Iris pigment epithelial cell (primary cell): ENCODE measurements at places on chromosomes 11 and 22.

- DNase-seq: no peak
Measured at GRCh38 chr22:19492504-19493174, 12.9 kb downstream of the CDC45 start.

GRCh38 chr11:12694183-12694531, 19.9 kb downstream of the TEAD1 start:
- peak; percentile 59 for DNase-seq

- no peak for DNase-seq
Measured at GRCh38 chr11:120195601-120196320, 15.1 kb upstream of the OAF start.

- DNase-seq: peak; percentile 80
Measured at GRCh38 chr11:73308003-73308960, at the start of gene ARHGEF17. TSS of gene ARHGEF17 (plus strand) at chr11:73308276. CDS start at chr11:73308639, 363 bp downstream.

GRCh38 chr11:102312667-102313066, 4.6 kb upstream of the BIRC3 start:
- DNase-seq: peak; percentile 60

DNA sequence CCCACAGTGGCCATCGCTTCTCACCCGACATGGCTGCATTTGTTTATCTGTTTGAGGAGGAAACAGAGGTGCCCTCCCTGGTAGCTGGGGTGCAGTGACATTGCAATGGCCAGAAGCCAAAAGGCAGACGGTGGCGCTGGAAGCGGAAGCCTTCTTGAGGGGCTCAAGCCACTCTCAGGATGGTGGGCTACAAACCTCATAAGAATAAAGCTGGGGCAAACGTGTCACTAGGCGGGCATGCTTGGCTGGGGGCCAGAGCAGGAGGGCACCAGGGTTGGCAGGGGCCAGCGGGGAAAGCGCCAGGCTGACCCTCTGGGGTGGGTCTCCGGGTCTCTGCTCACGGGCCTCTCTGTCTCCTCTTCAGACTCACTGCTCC, 12.6 kb downstream of the TNNT3 start:
- no peak for DNase-seq

DNA sequence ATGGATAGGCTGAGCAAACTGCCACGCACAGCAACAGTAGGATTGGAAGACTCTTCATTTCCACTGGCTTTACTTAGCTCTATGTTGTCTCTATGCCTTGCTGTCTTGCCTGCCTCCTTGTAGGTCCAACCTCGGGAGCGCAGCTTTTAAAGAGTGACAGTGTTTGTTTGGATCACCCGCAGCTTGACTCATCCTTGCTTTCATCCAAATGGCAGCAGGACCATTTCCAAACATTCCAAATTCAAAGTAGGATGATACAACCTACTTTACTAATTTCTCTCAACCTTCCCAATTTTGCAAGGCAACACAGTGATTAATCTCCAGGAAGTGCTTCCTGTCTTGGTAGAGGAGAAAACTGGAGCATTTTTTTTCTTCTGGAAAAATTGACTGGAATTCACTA, at the start of gene MMP3:
TSS of gene MMP3 (minus strand) at position 121 of the 400 bp plus-strand sequence. CDS start at position 58, 63 bp downstream.
- DNase-seq: no peak

DNA sequence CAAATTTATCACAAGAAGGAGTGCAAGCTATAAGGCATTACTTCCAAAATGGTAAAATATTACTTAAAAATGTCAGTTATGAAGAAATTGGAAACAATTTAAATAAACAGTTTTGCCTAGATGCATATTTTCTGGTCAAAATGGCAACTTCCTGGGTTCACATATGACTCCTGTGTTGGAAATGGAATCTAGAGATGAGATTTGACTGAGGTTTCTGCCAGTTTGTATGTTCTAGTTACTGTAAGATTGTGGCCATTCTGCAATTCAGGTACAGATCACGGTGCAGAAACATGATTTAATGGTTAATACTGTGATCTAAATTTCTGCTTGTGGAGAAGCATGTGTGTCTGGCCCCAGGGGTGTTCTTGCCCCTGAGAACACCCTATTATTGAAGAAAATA, 3.4 kb upstream of the OR4C6 start:
- DNase-seq: no peak

DNA sequence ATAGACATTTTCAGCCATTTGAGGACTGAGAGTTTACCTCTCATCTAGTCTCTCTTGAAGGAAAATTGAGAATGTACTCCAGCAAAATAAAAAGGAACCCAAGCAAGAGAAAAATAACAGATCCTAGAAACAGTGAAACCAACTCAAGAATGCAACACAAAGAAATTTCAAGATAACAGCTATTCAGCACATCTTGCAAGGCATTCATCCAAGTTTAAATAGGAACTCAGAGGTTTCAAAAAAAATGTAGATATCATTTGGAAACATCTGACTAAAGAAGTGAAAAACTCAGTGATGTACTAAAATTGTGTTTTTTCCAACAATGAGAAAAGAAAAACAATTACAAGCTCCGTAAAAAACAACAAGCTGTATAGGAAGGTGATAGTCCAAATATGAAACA, 76.4 kb downstream of the TMEM135 start:
- peak; percentile 22 for DNase-seq

DNA sequence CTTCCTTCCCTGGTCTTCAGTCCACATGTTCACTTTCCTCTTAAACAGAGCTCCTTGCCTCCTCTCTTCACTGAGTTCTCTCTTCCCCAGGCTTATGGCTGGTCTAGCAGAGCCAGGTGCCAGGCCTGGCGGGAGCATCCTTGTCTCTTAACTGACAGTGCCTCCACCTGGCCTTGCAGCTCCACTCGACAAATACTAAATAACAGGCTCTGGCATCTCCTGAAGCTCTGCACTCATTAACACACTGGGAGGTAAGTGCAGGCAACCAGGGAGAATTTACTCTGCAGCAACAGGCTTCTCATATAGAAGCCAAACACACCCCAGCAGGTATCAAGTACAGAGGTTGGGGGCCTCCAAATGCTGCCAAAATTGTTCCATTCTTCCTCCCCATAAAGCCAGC, 438.1 kb downstream of the SOX6 start:
- DNase-seq: no peak

DNA sequence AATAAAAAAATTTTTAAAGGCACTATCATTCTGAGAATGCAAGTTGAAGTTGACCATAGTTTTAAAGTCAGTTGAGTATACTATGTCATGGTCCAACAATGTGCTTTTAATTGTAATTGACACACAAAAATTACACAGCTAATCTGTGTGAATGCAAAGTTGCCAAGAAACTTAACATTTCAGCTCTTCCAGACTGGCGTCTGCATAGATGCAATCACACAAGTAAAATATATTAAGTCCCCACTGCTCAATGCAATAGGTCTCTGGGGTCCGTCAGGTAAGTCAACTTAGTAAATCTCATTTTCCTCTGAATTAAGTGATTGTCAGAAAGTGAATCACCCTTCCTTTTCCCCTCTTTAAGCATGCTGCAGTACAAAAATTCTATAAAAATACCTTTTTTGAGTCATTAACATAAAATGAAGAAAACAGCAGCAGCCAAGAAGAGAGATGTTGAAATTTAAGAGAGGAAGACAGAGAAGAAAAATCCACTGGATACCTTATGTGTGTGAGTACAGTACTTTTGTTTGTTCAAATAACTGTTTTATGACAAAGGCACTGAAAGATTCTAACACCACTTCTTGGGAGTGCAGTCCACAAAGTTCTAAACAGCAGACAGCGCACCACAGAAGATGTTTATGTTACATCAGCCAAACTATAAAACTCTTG, 5.1 kb downstream of the FZD4 start:
- DNase-seq: peak; percentile 78

DNA sequence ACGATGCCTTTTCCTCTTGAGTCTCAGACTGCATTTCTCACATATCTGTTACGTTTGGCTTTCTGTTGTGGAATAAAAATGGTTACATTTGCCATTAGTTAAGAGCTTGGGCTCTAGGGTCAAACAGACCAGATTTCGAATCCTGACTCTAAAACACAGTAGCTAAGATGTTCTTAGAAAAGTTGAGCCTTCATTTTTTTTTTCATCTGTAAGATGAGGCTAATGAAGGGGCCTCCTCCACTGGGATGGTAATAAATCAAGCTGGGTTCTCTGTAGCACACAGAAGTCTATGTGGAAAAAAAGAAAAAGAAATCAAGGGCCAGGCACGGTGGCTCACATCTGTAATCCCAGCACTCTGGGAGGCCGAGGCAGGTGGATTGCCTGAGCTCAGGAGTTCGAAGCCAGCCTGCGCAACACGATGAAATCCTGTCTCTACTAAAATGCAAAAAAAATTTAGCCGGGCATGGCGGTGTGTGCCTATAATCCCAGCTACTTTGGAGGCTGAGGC, 49.9 kb upstream of the CAPRIN1 start:
- DNase-seq: no peak

- DNase-seq: no peak
Measured at GRCh38 chr11:116888884-116889549, 51.6 kb upstream of the APOA1 start.

DNA sequence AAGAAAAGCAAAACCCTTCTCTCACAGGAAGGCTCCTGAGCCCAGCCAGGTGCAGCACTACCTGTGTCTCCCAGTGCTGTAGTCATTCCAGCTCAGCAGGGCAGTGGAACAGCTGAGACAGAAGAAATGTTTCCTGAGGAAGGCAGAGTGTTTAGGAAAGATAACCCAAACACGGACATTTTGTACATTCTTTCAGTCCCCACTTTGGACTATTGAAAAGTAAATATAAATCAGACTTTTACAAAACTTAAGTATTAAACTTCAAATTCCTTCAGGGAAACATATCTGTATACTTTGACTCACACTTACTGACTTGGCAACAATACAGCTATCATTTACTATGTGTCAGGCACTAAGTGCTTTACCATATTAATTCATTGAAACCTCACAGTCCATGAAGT, 40.4 kb downstream of the RRAS2 start:
- DNase-seq: peak; percentile 59

DNA sequence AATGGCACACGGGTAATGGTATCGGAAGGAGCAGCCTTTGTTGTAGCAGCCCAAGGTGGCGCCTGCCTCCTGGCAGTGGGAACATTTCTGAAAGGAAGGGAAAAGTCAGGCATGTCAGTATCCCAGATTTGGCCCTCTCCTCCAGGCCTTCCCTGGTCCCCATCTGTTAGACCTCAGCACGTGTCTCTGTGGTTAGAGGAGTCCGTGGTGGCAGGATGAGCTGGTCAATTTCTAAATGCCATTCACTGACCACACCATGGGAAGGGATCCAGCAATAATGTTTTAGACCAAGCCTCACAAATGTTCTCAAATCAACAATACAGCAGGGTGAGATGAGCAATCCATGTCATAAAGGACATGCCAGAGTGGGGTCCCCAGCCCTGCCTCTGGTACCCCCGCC, 49.0 kb upstream of the CYP2D6 start:
- DNase-seq: peak; percentile 73

GRCh38 chr22:29457730-29458129, 19.3 kb downstream of the RFPL1 start:
- DNase-seq: peak; percentile 66

DNA sequence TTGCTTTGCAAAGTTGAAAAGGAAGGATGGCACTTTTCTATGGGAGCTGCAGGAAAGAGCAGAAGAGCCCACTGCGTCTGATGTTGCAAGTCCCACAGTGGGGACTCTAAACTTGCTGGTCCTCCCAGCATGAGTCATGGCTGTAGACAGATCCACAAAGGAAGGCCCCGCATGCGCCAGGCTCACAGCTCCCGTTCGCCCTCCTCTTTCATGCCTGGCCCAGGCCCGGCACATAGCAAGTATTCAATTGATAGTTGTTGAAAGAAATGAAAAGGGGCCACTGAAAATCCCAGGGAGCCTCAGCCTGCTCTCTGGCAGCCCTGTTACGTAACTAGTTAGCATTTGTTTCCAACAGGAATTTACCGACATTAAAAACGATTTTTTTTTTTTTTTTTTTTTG, 18.9 kb downstream of the AP1B1 start:
- DNase-seq: peak; percentile 84

GRCh38 chr11:20342347-20343141, 21.0 kb upstream of the HTATIP2 start:
- DNase-seq: no peak

- peak; percentile 23 for DNase-seq
Measured at GRCh38 chr11:103488031-103488461, 378.8 kb downstream of the DYNC2H1 start.

DNA sequence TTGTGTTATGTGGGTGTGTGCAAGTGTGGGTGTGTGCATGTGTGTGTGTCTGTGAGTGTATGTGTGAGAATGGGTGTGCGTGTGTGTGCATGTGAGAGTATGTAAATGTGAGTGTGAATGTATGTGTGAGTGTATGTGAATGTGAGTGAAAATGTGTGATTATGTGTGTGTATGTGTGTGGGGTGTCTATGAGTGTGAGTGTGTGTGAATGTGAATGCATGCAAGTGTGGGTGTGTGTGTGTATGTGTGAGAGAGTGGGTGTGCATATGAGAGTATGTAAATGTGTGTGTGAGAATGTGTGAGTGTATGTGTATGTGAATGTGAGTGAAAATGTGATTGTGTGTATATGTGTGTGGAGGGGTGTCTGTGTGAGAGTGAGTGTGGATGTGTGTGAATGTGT, 1292.7 kb downstream of the TBC1D22A start:
- no peak for DNase-seq

DNA sequence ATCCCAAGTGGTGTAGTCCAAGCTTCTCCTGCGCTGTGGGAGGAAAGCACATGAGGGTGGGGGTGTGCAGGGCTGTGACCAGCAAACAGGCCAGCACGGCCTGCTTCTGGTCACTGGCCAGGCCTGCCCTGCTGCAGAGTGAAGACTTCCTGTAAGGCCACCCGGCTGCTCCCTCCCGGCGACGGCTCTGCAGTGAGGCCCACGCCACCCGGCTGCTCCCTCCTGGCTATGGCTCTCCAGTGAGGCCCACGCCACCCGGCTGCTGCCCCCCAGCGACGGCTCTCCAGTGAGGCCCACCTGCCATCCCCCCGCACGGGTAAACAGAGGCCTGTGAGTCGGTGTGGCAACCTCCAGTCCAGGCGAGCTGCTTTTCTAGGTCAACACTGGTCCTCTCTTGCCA, 31.4 kb upstream of the BRSK2 start:
- no peak for DNase-seq

- no peak for DNase-seq
Measured at GRCh38 chr11:16099343-16099900, 256.9 kb downstream of the SOX6 start.

DNA sequence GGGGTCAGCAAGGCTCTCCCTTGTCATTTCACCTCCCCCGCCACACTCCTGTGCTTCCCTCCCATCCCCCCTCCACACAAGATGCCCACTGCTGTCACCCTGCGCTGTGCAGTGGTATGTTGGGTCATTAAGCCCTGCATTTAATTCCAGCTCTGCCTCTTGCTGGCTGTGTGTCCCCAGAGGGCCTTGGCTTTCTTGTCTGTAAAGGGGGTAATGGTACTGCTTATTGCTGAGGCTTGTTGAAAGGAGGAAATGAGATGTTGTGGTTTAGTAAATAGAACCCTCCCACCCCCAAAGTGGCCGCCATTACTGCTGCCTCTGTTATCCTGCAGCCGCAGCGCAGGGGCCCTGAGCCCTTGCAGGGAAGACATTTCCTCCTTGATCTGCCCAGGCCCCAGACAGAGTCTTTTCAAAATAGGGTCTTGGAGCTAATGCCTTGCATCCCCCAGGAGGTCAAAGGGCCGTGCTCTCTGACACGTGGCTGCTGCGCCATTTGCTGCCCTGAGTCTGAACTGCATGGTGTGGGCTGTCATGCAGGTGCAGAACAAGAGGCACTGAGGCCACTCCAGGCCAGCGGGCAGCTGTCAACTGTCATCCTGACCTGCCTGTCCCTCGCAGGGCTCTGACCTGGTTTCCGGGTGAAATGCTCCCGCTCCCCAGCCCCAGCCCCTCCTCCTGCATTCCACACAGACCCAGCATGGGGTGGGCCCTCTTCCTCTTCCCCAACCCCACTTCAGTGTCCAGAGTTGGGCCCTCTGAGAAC, 18.7 kb downstream of the PVALB start:
- DNase-seq: no peak

GRCh38 chr11:26764825-26765224, 43.0 kb upstream of the SLC5A12 start:
- DNase-seq: no peak
